RPMI7951 (cell line): ENCODE measurements at places on chromosomes 6 and 20. TPM values are rescaled to one million over a fixed set of nuclear protein-coding genes. Genes with fewer than 3 reads are reported as not detected.

DNA sequence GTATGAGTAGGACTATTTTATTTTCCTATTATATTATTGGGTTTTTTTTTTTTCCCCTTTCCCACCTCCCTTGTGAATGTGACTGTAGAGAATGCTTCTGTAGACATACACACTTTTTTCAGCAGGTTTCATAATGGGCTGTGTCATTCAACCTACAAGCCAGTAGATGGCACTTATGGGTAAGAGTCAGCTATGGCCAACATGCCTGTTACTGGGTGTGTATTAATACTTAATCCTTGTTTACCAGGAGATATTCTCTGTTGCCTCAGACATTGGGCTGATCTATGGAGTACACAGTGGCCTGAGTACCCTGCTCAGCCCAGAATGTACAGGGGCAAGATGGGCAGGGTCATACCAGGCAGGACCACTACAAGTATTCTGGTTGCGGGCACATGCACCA lies 382.5 kb downstream of the EPHA7 start:
- DNase-seq: no peak

GRCh38 chr6:15090145-15090579 lies 155.7 kb upstream of the JARID2 start:
- no peak for DNase-seq

DNA sequence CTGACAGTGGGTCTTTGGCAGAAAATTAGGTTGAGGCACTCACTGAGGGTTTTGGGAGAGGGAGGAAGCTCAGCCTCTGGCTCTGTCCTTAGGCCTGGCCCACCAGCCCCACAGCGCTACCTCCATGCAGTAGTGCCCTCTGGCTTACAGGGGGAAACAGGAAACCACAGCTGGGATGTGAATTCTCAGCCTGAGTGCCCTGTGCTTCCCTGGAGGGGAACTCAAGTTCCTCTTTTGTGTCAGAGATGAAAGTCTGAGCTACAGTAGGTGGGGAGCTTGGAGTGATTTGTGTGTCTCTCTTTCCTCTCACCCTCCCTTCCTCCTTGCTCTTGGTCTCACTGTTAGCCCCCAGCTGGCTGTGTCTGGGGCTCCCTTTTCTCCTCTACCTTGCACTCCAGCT lies 48.2 kb upstream of the BLCAP start:
- no peak for DNase-seq

GRCh38 chr20:16533502-16533901 lies 39.7 kb downstream of the KIF16B start:
- DNase-seq: no peak

DNA sequence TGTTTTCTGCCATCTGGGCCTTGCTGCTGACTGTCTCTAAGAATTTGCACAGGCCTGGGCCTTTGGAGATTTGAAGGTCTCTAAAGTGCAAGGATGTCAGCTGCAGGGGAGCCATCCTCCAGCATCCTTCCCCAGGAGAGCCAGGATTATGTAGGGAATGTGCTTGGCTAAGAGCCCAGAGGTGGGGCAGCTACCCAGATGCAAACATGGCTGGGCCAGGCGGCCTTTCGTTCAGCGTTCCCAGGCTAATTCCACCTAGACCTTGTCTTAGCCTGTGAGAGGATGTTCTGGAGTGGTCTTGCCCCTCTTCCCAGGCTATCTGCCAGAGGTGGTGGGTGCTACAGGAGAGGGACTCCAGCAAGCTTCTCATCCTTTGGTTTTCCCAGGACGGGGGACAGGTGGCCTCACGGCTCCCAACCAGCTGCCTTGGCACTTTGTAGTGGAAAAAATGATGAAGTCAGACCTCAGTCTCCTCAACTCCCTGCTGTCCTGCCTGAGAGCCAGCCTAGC lies 7.7 kb upstream of the PTGIS start:
- DNase-seq: no peak

DNA sequence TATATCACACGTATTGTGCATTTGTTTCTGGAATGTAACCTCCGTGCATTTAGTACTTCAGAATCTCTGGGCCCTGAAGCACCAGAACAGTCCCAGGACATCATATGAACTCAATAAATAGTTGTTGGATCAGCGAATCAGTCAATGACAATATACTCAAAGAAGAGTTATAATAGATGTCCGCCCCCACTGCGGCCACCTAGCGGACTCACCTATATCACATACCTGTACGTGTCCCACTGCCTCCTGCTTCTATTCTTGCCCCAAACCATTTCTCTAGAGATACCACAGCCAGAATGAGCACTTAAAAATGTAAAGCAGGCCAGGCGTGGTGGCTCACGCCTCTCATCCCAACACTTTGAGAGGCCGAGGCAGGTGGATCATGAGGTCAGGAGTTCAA lies 73.9 kb downstream of the DCDC2 start:
- no peak for DNase-seq

GRCh38 chr6:22053391-22053997 lies 243.3 kb downstream of the PRL start:
- DNase-seq: no peak

GRCh38 chr6:134134654-134135053 lies 82.2 kb upstream of the SLC2A12 start:
- DNase-seq: no peak

DNA sequence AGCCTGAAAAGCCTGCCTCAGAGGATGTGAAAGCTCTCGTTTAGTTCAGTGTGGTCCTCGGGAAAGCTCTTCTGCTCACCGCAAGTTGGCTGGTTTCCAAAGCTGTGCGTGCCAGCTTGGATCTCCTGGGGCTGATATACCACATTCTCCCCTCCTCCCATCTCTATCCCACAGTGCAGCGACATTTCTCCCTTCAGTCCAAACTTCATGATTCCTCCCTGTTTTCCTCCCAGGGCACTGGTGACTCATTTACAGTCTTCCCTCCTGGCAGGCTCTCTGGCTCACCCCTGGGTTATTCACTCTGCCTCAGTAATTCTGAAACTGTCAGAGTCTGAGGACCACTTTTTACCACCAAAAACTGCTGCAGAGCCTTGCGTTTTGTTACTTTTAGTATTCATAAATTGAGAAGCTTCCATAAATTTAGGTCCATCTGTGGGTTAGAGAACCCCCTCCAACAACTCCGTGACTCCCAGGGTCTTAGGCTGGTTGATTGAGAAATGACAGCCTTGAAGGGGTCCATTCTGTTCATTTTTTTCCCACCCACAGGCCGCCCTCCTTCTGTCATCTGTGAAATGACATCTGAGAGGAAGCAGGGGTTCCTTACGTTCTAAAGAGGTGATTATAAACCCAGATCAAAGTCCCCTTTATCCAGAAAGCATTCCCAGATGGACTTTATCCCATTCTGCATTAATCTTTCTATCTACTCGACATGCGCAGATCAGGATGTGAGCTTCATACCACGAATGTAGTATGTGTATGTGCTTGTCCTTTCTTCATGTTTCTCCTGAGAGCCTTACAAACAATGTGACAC lies 6.1 kb downstream of the TRIM10 start:
- DNase-seq: peak; percentile 97

DNA sequence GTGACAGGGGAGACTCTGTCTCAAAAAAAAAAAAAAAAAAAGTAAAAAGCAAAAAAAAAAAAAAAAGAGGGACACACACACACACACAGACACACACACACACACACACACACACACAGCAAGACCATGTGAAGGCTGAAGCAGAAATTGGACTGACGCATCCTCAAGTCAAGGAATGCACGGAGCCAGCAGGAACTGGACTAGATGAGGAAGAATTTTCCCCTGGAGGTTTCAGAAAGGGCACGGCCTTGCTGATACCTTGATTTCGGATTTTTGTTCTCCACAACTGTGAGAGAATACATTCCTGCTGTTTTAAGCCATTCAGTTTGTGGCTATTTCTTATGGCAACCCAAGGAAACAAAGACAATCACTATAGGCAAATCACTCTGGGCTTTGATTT lies 176.9 kb upstream of the SALL4 start:
- DNase-seq: peak; percentile 22

Gene BPIFB2
- not detected in 2 replicates for total RNA-seq

Gene C6orf132
- total RNA-seq: not detected in 2 replicates

Gene LRRC73
- 0.10 and 0.60 TPM in 2 replicates for total RNA-seq

Gene CLPSL2
- total RNA-seq: not detected in 2 replicates

Gene IL20RA
- not detected in 2 replicates for total RNA-seq

Gene SPEF1
- total RNA-seq: 0.78 TPM in 1 of 2 replicates, not detected in the other

Gene CRYBG1
- total RNA-seq: 74.4 and 81.6 TPM in 2 replicates
